ENCODE measurements at places on chromosomes 2 and 18.

GRCh38 chr2:167506395-167506794, 618.1 kb downstream of the XIRP2 start:
- no peak for DNase-seq

DNA sequence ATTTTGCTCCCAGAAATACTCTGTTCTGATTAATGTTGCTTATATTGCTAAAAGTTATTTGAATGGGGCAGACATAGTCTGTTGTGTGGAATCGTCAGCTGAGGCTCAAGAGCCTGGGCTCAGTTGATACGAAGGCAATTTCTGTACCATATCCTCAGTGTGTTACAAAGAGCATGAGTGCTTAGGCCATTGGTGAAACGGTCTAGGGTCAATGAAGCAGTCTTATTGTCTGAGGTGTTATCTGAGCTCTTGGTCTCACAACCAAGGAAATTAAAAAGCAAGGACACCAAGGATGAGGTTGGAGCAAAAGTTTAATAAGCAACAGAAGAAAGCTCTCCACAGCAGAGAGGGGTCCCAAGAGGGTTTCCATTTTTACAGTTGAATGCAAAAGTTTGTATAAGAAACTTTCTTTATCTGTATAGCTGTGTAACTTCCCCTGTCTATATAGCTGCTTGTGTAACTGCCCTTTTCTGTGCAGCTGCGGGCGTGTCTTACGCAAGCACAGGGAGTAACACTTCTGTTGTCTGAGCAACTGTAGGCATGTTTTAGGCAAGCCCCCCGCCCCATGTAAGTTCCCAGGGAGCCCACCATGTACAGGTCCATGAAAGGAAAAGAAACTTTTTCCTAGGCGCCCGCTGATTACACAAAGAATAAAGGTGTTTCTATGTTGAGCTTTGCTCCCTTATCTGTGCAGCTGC, 40.6 kb upstream of the DSC1 start:
- DNase-seq: no peak

- DNase-seq: no peak
Observed at GRCh38 chr2:227761740-227762476, 16.2 kb downstream of the SCYGR8 start.

GRCh38 chr2:39494784-39495251, 57.7 kb upstream of the MAP4K3 start:
- DNase-seq: peak; percentile 46

DNA sequence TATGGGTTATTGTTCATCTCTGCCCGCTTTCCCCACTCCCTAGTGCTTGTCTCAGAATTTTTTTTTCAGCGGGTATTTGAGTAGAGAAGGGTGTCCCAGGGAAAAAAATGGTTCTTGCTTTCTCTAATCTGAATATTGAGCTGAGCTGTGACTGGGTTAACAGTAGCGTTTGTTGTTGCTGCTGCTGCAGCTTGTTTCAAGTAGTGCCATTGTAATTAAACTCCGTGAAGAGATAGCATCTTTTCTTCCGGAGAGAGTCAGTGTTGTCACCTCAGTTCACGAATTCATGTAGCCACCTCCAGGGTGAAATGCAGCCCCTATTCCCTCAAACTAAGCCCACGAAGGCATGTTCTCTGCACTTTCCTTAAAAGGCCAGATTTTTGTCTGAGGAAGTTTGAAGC, 1.5 kb upstream of the AAK1 start:
- no peak for DNase-seq

GRCh38 chr18:54983041-54983686, 23.9 kb upstream of the CCDC68 start:
- no peak for DNase-seq

GRCh38 chr2:11907190-11907589, 160.8 kb downstream of the LPIN1 start:
- no peak for DNase-seq

GRCh38 chr2:168052773-168053172, 194.6 kb downstream of the STK39 start:
- DNase-seq: no peak

DNA sequence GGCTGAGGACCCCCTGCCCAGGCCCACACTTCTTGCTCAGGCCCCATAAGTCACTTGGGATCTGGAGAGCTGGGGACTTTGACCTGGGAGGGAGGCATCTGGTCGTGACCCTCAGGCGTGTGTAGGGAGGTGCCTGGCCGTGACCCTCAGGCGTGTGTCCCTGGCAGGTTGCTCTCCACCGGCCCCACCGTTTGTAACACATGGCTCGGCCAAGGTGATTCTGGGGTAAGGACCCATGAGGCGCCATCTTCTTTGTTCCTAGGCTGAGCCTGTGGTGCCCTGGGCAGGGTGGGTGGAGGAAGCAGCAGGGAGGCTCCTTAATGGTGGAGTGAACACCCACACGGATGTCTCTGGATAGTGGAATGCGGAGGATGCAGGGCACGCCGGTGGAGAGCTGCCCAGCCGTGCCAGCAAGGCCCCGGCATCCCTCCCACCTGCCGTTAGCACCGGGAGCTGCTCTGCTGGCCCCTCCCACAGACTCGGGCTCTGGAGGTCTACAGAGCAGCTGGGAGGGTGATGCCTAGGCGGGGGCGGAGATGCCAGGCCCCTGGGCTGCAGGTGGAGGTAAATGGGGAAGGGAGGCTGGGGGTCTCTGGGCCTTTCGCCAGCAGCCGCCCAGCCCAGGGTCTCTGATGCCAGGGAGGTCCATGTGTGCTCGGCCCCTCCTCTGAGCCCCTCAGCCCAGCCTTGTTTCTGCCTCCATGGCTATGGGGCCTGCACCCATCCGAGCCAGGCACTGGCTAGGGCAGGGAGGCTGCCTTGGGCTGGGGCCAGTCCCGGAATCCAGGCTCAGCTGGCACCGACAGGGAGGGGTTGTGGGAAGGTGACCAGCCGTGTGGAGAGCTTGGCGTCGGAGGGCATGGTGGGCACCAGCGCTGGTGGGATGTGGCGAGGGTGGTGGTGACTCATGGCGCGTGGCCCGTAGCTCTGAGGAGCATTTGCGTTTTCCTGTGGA, 1.1 kb upstream of the GAL3ST2 start:
- no peak for DNase-seq

GRCh38 chr2:203648273-203648672, 58.2 kb upstream of the CD28 start:
- DNase-seq: no peak

DNA sequence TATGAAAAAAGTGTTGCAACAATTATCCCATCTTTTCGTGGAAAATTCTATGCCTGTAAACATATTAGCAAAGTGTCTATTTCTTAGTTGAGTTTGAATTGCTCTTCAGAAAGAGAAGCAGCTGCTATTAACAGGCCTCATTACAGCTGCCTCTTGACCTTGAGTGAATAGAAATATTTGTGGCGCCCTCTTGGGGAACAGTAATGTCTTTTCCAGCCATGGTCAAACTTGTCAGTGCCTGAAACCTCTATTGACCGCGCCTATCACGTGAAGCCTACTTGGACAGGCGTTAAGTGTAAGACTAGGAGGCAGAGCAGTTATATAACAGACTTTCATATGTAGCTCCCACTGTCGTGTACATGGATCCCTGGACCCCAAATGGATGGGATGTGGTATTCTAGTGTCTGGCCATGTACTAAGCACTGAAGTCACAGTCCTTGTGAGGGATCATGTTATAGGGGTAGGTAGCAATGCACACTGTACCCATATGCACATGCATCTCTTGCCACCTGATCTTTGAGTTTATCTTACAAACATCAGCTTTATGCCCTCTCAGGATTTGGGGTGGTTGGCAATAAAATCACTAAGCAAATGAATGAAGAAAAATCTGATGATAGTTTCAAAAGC, 245.0 kb downstream of the PTGR3 start:
- no peak for DNase-seq

GRCh38 chr2:36318547-36318946, 37.0 kb upstream of the CRIM1 start:
- DNase-seq: no peak

DNA sequence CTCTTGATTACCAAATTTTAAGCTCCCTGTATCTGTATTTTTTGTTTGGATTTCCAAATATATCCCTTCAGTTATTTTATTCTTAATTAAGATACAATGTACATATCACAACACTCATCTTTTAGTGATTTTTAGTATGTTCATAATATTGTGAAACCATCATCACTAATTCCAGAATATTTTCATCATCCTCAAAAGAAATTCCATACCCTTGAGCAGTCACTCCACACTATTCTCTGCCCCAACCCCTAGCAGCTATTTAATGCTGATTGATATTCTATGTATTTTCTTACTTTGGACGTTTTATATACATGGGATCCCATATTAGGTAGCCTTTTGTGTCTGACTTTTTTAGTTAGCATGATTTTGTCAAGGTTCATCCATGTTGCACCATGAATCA, 127.4 kb upstream of the SLC8A1 start:
- DNase-seq: no peak

- no peak for DNase-seq
Observed at GRCh38 chr18:57931038-57931437, 113.0 kb upstream of the NEDD4L start.

- no peak for DNase-seq
Observed at GRCh38 chr2:3174626-3175567, 202.7 kb downstream of the EIPR1 start.

GRCh38 chr2:58435246-58435645, 194.1 kb upstream of the FANCL start:
- no peak for DNase-seq

- DNase-seq: no peak
Observed at GRCh38 chr2:10431797-10432196, 16.3 kb downstream of the ODC1 start.

DNA sequence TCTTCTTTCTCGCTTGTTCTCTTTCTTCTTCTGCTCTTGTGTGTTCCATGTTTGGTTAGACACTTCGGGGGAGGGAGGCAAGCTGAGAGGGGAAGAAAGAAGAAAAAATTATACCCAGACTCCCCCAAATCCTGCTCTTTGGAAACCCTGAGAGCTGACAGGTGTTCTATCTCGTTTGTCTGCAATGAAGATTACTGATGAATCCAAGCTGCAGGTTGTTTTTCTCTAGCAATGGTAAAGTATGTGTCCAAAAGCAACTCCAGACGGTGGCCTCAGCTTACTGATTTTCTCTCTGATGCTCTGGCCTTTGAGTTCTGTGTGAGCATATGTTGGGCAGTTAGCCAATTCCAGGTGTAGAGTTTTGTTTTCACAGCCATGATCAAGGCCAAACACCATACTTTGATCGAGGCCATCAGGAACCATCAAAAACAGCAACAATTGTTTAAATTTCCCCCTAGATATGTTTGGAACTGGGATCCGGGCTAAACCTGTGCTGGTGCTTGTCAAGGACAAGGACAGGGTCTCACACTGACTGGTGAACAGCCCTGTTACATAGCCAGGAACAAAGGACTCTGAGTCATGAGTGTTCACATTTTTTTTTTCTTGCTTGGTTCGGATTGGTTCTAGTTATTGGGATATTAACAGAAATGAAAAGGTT, 142.0 kb downstream of the PRKCE start:
- no peak for DNase-seq

DNA sequence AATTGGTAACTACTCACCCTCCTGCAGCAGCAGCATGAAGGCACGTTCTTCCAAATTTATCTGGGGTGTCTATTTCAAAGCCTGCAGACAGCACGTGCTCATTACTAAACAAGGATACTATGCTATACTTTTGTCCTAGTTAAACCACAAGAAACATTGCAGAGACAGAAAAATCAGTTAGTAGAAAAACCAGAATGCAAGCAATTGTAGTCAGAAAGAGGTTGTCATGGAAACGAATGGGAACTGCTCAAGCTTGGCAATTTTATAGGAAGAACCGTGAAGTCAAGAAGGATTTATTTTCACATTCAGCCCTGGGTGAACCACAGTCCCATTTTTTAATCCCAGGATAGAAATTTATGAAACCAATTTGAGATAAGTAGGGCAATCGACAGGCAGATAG, 162.2 kb upstream of the PGAP1 start:
- DNase-seq: no peak

DNA sequence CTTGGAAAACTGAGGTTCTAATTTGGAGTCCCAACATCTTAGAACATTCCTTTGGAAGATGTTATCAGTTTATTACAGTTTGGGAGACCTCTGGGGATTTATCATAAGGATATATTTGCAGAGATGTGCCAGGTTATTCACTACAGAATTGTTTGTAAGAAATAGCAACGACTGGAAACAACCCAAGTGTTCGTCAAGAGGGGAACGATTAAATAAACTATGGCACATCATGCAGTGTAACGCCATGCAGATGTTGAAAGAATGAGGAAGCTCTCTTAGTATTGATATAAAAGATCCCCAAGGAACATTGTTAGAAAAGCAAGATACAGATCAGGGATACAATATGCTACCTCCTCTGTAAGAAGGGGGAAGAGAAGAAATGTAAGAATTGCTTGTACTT, 210.6 kb downstream of the TMEM247 start:
- no peak for DNase-seq

DNA sequence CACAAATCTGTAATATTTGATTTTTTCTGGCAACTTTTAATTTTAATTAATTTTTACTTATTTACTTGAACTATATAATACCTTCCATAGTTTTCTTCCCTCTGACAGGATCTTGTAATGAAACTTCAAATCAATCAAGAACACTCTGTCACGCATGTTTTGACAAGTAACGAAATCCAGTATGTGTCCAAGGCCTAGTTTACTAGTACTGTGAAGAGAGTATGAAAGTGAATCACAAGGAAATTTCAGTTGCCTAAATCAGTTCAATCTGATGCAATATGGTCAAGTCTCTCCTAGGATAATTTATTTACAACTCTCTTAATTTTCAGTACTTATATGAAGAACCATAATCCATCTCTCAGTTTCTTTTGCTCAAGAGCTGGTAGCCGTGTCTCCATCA, 1344.6 kb upstream of the ZEB2 start:
- no peak for DNase-seq

- DNase-seq: no peak
Observed at GRCh38 chr2:161123531-161124030, 36.6 kb upstream of the TANK start.

DNA sequence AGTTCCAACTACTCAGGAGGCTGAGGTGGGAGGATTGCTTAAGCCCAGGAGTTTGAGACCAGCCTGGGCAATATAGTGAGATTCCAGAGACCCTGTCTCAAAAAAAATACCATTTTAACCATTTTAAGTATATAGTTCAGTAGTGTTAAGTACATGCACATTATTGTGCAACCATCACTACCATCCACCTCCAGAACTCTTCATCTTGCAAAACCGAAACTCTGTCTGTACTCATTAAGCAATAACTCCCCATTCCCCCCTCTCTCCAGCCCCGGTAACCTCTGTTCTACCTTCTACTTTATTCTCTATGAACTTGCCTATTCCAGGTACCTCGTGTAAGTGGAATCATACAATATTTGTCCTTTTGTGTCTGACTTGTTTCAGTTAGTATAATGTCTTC, 86.4 kb downstream of the GFPT1 start:
- no peak for DNase-seq

GRCh38 chr2:225993430-225993829, 593.9 kb downstream of the NYAP2 start:
- DNase-seq: no peak

- DNase-seq: no peak
Observed at GRCh38 chr2:120916446-120916845, 180.8 kb downstream of the GLI2 start.

DNA sequence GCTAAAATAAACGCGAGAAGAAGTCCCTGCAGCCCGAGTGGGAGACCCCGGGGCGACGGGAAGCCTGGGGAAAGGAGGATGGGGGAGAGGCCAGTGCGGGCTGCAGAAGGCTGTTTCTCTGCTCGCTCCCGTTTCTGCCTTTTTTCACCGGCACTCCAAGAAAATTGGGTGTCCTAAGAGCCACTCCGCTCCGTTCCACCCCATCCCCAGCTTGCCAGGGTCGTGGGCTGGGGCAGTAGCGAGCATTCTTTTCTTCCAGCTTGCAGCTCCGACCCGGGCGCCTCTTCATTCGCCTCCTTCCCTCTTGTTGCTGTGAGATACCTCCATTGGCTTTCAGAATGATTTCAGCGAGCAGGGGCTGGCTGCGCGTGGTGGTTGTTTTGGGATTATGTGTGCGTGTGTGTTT, 1.1 kb downstream of the HOXD3 start:
- no peak for DNase-seq

GRCh38 chr18:24995056-24995455, 356.9 kb downstream of the ZNF521 start:
- no peak for DNase-seq
